ENCODE measurements at places on chromosomes 7 and 10. TPM values are rescaled to one million over a fixed set of nuclear protein-coding genes. Genes with fewer than 3 reads are reported as not detected.

Gene PON1
- not detected for total RNA-seq

Gene CLRN3
- not detected for total RNA-seq

Gene CREM
- total RNA-seq = 51.6 TPM

Gene MGMT
- 17.6 TPM for total RNA-seq

Gene BAMBI
- not detected for total RNA-seq

Gene BTBD16
- not detected for total RNA-seq

Gene UNC5B
- not detected for total RNA-seq

DNA sequence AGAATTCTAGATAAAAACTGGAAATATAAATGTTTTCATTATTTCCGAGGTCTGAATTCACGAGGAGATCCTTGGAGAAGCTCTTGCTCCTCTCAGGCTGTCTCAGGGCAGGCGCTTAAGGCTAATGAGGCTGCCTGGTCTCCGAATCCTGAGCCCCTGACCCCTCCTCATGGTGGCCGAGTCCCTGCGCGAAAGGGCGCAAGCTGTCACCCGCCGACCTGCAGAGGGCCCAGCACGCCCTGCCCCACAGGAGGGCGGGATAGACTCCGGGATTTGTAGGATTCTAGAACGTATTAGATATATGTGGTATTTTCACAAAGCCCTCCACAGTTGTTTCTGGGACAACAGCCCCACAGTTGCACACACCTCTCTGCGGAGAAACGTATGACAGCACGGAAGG lies 284.1 kb downstream of the ABCA13 start:
- DNase-seq = no peak

DNA sequence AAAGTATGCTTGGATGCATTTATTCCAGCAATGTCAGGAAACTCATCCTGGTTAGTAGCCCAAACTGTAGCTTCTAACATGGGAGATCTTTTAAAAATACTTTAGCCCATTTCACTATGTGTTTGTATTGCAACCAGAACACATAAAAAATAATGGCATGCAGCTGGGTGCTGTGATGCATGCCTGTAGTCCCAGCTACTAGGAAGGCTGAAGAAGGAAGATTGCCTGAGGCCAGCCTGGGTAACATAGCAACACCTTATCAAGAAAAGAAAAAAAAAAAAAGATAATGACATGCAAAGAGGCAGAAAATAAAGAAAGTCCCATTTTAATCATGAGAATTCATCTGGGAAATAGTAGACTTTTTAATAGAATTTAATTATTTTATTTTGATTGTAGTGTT lies 517.0 kb upstream of the TEX47 start:
- DNase-seq = no peak

GRCh38 chr10:107767185-107767584 lies 602.7 kb upstream of the SORCS1 start:
- DNase-seq = no peak

GRCh38 chr10:43125274-43125845 lies 12.9 kb upstream of the CSGALNACT2 start:
- DNase-seq = no peak

GRCh38 chr10:57102236-57102635 lies 741.2 kb upstream of the ZWINT start:
- DNase-seq = no peak

- no peak for DNase-seq
Observed at GRCh38 chr10:131842351-131843088, 58.3 kb upstream of the PPP2R2D start.

- no peak for DNase-seq
Observed at GRCh38 chr7:33952824-33953223, 47.5 kb downstream of the BMPER start.

DNA sequence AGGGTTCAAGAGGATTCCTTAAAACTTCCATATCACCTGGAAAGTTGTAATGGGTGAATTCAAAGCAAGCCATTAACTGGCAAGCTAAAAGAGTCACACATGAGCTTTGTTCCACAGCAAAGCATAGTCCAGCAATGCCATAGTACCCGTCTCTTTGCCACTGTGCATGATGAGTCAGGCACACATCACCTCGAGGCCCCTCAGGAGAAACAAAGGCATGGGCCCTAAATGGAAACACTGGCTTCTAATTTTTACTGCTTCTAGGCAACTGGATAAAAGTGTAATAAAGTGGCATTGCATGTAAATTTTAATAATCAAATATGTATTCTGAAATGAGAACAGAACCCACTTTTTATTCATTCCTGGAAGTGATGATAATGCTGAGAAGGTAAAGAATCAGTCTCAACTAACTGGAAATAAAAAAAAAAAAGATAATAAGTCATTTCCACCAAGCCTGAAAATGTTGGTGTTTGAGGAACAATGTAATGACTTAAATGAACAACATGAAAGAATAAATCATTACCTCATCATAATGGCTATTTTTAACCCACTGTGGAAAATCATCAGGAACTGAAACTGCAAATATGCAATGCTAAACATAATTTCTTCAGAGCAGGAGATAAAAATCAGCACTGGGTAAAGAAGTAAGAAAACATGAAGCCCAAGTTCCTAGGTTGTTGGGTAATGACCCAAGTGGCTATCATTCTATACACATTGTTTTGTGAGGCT lies 104.9 kb downstream of the CDK6 start:
- no peak for DNase-seq

GRCh38 chr7:98167653-98168052 lies 43.6 kb upstream of the BHLHA15 start:
- no peak for DNase-seq

GRCh38 chr7:11403781-11404180 lies 428.2 kb downstream of the THSD7A start:
- no peak for DNase-seq
